ENCODE measurements at places on chromosomes 6 and 20. TPM values are rescaled to one million over a fixed set of nuclear protein-coding genes. Genes with fewer than 3 reads are reported as not detected.

GRCh38 chr6:99132026-99132635 is 184.4 kb upstream of the FBXL4 start:
- no peaks in the 10 kb centered on the region for H3K27me3 ChIP-seq
- no peak overlapping the region for H3K4me3 ChIP-seq

WFDC2 gene
- 14.3 TPM for total RNA-seq

GRCh38 chr20:47490795-47491194 is 10.9 kb upstream of the NCOA3 start:
- H3K27ac ChIP-seq: no peak overlapping the region
- no peaks in the 10 kb centered on the region for H3K27me3 ChIP-seq
- H3K4me3 ChIP-seq: no peak overlapping the region
- no peaks in the 10 kb centered on the region for H3K36me3 ChIP-seq
- H3K4me1 ChIP-seq: peaks cover 35% of the 10 kb centered on the region

GRCh38 chr6:75348882-75349261 is 64.3 kb upstream of the TMEM30A start:
- DNase-seq: no peak
- H3K27me3 ChIP-seq: no peaks in the 10 kb centered on the region
- no peak overlapping the region for H3K27ac ChIP-seq
- no peaks in the 10 kb centered on the region for H3K36me3 ChIP-seq

PXMP4 gene
- 37.3 TPM for total RNA-seq

DNA sequence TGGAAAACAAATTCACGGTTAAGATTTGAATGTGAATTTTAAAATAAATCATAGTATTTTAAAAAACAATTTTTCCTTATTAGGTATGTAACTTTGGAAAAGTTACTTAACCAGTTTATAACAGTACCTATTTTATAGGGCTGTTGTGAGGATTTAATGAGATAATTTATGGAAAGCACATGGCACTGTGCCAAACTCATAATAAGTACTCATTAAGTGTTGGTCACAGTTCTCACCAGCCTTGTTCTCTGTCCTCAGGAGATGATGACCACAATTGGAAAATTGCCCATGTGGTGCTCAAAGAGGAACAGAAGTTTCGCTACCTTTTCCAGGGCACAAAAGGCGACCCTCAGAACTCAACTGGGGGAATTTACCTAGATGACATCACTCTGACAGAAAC is 39.6 kb downstream of the MEP1A start:
- no peaks in the 10 kb centered on the region for H3K4me1 ChIP-seq
- no peaks in the 10 kb centered on the region for H3K27me3 ChIP-seq
- H3K4me3 ChIP-seq: no peak overlapping the region
- H3K36me3 ChIP-seq: peaks cover 4% of the 10 kb centered on the region
- no peak for DNase-seq

- no peak for DNase-seq
- no peaks in the 10 kb centered on the region for H3K27me3 ChIP-seq
- H3K4me1 ChIP-seq: no peaks in the 10 kb centered on the region
- no peak overlapping the region for H3K27ac ChIP-seq
Measured at GRCh38 chr20:5667705-5668528, 82.3 kb upstream of the SHLD1 start.

DNA sequence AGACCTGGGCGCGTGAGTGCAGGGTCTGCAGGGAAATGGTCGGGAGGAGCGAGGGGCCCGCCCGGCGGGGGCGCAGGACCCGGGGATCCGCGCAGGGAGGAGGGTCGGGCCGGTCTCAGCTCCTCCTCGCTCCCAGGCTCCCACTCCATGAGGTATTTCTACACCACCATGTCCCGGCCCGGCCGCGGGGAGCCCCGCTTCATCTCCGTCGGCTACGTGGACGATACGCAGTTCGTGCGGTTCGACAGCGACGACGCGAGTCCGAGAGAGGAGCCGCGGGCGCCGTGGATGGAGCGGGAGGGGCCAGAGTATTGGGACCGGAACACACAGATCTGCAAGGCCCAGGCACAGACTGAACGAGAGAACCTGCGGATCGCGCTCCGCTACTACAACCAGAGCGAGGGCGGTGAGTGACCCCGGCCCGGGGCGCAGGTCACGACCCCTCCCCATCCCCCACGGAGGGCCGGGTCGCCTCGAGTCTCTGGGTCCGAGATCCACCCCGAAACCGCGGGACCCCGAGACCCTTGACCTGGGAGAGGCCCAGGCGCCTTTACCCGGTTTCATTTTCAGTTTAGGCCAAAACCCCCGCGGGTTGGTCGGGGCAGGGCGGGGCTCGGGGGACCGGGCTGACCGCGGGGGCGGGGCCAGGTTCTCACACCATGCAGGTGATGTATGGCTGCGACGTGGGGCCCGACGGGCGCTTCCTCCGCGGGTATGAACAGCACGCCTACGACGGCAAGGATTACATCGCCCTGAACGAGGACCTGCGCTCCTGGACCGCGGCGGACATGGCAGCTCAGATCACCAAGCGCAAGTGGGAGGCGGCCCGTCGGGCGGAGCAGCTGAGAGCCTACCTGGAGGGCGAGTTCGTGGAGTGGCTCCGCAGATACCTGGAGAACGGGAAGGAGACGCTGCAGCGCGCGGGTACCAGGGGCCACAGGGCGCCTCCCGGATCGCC is 54.2 kb upstream of the HLA-A start:
- peak; percentile 68 for DNase-seq
- peak overlapping the region; percentile 84 for H3K27ac ChIP-seq
- H3K36me3 ChIP-seq: no peaks in the 10 kb centered on the region
- no peaks in the 10 kb centered on the region for H3K27me3 ChIP-seq

CDK5RAP1 gene
- 116 TPM for total RNA-seq

- H3K27ac ChIP-seq: no peak overlapping the region
- H3K4me1 ChIP-seq: no peaks in the 10 kb centered on the region
- no peaks in the 10 kb centered on the region for H3K36me3 ChIP-seq
Measured at GRCh38 chr6:24006254-24006653, 119.8 kb upstream of the NRSN1 start.

DNA sequence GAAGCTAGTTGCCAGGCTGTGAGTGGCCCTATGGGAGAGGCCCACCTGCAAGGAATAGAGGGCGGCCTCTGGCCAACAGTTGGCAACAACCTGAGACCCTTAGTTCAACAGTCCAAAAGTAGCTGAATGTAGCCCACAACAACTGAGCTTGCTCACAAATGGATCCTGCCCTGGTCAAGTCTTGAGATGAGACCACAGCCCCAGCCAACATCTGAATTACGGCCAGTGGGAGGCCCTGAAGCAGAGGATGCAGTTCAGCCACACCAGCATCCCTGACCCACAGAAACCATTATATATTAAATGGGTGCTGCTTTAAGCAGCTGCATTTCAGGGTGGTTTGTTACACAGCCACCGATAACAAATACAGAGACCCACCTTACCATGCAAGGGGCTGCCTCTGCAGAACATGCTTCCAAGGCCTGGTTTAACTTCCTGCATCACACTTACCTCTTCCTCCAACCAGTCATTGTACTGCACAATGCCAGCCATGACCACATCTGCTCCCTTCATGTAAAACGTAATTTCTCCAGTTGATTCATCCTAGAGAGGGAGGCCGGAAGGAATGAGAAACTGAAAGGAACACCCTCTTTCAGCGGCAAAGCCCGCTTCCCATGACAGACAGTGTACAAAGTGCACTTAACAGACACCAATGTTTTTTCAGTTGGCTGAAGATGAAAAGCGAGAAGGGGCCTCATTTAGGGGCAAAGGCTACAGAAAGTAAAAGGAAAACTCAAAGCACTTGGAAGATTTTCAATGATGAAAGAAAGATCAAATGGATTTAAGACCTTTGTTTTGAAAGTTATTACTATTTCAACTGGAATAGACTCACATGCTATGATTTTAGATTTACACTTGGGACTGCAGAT is 86.2 kb upstream of the NFATC2 start:
- no peak overlapping the region for H3K4me3 ChIP-seq
- DNase-seq: no peak
- H3K36me3 ChIP-seq: peaks cover 5% of the 10 kb centered on the region
- H3K27me3 ChIP-seq: no peaks in the 10 kb centered on the region
- no peak overlapping the region for H3K27ac ChIP-seq
